NCI-H1930 (cell line): ENCODE measurements at places on chromosomes 11 and 22.

DNA sequence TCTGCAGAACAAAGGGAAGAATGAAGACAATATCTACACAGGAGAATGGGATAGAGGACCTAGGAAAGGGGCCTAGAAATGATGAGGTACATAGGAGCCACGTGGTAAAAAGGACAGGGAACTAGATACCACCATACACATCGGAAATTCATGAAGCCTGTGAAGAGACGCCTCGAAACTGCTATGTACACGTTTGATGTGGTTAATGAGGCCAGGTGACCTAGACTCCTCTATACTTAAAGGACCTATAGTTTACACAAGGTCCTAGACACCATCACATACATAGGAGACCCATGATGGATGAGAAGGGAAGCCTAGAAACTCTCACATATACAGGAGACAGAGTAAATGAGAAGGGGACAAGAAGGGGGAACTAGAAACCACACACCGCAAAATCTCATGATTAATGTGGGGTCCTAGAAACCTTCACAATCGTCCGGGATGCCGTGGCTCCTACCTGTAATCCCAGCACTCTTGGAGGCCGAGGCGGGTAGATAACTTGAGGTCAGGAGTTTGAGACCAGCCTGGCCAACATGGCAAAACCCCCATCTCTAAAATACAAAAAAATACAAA lies 23.8 kb downstream of the RHBDD3 start:
- DNase-seq = no peak

DNA sequence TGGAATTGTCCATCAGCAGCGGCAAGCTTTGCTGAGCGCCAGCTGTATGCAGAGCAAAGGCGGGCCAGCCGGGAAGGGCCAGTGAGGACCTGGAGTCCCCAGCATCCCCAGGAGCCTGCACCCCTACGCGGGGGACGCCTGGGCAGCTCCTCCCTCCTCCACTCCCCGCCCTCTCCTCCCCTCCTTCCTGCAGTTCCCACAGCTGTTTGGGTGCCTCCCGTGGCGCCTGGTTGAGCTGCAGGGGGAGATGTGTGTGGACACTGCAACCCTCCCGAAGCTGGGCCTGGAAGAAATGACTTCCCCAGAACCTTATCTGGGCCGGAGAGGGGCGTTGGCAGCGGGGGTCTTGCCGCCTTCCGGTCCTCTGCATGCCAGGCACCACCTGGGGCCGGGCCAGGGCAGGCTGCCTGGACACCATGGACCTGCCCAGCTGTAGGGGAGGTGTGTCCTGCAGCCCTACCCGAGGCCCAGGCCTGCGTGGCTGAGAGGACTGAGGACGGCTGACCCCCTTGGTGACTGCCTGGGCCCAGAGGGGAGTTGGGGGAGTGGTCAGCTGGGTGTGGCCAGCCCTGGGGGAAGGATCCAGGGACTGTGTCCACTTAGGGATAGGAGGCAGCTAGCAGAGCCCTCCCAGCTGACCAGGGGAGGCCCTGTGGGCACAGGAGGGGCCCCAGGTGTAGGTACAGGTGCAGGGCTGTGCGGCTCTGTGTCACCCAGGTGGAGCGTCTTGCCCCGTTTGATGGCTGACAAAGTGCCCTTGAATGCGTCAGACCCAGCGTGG lies 16.8 kb upstream of the MUC6 start:
- DNase-seq = no peak

DNA sequence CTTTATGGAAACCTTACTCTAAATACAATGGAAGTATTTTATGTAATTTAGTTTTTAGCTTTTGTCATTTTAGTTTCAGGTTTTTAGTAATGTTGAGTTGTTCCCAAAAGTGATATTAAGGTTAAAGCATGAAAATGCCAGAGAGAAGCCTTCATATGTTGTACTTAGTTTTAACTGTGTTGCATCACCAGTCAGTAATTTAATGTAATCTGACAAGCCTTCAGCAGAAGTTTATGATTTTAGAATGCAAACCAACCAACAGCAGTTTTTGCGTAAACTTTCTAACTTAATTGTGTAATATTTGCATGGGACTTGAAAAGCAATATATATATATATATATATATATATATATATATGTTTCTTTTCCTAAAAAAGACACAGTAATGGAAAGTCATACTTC lies 110.6 kb downstream of the MSANTD4 start:
- DNase-seq = no peak

DNA sequence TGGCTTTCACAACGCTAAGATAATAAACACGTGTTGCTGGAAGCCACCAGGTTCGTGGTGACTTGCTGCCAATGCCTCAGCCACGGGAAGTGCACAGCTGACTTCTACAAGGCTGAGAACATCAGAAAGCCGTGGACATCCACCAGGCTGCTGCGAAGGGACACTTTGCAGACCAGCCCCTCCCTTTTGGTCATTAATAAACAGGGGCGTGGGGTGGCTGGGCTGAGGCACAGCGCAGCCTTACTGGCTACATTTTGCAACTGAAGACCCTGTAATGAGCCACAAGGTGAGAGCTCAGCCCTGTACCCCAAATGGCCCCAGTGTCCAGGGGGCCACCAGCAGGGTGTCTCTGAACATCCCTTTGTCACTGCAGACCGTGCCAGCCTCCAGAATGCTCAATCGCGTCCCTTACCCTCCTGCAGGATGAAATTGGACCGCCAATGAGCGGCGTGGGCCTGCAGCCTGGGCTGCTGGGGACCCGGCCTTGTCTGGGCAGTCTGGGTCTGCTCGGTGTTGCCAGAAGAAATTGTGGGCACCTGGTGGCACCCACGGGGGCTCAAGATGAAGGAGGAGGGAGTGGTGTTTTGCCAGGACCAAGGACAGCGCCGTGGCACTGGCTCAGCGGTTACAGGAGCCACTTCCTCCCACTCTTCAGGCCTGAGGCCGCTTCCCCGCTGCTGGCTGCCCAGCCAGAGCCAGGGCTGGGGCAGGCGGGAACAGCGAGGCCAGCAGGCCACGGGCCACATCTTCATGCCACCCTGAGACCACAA lies 181.9 kb downstream of the CTTN start:
- no peak for DNase-seq

DNA sequence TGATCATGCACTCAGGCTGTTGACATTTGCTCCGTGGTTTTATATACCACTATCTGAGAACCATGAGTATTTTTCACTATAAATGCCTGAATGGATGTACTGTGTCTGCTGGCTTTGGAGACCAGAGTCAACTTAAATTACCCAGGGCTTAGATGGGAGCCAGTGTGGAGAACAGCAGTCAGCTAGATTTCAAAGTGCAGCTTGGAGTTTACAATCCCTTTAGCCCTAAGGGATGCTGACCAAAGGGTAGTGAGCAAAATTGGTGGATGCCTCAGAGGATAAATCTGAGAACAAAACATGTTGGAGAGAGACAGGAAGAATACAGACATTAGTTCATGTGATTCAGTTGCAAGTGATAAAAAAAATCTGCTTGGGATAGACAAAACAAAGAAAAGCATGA lies 327.5 kb downstream of the C11orf87 start:
- DNase-seq = no peak

- no peak for DNase-seq
These were observed 23.6 kb downstream of the XRRA1 start for GRCh38 chr11:74925281-74925680.

DNA sequence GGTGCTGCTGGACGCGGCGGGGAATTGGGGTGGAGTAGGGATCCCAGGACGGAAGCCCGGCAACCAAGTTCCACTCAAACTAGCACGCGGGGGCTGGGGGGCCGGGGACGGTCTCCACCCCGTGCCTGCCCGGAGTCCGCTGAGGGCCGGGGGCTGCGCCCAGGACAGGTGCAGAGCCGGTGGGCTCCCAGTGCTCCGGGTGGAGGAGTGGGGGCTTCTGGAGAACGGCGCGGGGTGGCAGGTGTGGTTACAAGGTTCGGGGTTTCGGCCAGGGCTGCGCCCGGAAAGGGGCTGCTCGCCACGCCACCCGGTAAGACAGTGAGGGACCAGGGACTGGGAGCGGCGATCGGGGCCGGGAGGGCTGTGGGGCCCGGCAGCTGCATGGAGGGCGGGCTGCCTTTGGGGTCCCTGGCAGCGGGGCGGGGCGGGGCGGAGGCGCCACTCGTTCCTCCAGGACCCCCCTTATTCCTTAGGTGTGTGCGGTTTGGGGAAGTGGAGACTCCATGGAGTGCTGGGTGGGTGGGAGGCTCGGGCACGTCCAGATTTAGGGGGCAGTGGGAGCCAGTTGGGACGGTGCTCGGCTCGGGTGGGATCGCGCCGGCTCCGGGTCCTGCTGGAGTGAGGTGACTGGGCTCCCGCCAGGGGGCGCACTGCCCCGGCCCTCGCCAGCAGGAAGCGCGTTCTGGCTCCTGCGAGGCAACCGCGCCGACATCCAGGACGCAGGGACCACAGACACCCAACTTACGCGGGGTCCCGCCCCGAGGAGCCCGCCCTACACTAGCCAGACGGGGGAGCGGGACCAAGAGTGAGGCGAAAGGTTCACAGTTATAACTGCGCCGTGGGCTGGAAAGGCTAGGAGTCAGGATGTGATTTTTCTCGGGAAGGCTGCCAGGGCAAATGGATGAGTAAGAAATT lies 868 bp downstream of the TSPAN18 start:
- peak; percentile 78 for DNase-seq

DNA sequence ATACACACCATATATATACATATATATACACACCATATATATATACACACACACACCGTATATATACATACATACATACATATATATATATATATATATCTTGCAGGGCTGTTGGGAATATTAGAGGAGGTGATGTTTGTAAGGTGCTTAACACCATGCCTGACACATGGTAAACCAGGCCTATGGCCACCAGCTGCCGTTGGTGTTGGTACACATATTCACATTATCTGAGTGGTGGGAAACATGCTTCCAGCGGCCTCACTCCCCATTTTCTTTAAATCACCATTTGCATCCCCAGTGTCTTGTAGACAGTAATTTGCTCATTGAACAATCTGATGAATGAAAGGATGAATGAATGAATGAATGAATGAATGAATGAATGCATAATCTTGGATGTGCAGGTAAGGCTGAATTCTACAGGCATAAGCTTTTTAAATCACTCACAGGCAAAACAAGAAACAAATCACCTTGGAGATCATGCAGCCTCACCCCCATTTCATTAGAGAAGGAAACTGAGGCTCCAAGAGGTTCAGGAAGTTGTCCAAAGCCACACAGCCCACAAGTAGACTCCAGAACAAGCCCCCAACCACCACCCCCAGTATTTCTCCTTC lies 527.8 kb downstream of the MIAT start:
- DNase-seq = no peak

DNA sequence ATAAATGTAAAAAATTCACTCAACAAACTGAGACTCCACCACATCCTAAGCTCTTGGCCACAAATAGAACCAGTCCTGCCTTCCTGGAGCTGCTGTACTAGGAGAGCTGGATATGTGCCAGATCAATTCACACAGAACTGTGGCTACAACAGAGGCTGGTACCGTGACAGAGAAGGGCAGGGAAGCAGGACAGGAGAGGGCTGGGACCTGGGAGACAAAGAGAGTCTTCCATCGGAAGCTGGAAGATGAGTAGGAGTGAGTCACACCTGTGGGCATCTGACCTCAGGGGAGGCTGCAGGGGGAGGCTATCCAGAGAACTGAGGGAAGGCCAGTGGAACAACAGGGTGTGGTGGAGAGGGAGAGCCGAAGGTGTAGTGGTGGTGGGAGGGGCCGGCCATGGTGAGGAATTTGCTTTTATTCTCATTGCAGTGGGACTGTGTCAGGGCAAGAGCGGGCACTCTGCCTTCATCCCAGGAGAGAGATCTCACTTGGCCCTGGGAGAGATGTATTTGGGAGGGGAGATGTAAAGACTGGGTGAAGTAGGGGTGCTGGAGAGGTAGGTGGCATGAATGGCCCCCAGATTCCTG lies 1.9 kb upstream of the LTBP3 start:
- no peak for DNase-seq

DNA sequence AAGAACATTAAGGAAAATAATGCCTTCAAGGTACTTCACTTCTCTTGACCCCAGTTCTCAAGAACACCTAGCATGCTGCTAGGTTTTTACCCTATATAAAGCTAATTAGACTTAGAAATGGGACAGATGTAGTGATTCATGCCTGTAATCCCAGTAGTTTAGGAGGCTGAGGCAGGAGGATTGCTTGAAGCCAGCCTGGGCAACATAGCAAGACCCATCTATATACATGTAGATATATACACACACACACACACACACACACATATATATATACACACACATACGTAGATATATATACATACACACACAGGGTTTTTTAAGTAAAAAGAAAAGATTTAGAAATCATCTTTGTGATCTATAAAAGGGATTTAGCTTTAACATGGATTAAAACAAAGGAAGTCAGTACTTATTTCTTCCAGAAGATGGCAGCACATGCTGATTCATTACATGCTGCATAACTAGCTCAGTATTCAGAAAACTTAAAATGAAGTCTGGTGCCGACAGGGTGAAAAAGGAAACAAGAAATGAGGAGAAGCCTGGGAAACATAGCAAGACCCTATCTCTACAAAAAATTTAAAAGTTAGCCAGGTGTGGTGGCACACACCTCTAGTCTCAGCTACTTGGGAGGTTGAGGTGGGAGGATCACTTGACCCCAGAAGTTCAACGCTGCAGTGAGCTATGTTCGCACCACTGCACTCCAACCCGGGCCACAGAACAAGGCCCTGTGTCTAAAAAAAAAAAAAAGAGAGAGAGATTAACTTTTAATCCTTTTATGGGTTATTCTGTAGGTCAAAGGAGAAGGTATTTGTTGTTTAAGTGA lies 28.5 kb upstream of the RBX1 start:
- DNase-seq = peak; percentile 12

DNA sequence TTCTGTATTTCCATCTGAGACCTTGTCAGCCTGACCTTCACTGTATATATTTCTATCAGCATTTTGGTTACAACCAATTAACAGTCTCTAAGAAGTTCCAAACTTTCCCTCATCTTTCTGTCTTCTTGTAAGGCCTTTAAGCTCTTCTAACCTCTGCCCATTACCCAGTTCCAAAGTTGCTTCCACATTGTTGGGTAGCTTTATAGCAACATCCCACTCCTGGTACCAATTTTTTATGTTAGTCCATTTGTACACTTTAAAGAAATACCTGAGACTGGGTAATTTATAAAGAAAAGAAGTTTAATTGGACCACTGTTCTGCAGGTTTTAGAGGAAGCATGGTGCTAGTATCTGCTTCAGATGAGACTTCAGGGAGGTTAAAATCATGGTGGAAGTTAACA lies 1979.7 kb upstream of the RAG2 start:
- no peak for DNase-seq

- no peak for DNase-seq
These were observed 20.3 kb downstream of the ARFGAP2 start for GRCh38 chr11:47156333-47156732.
